ENCODE measurements at places on chromosomes 7 and 10. TPM values are rescaled to one million over a fixed set of nuclear protein-coding genes. Genes with fewer than 3 reads are reported as not detected.

DNA sequence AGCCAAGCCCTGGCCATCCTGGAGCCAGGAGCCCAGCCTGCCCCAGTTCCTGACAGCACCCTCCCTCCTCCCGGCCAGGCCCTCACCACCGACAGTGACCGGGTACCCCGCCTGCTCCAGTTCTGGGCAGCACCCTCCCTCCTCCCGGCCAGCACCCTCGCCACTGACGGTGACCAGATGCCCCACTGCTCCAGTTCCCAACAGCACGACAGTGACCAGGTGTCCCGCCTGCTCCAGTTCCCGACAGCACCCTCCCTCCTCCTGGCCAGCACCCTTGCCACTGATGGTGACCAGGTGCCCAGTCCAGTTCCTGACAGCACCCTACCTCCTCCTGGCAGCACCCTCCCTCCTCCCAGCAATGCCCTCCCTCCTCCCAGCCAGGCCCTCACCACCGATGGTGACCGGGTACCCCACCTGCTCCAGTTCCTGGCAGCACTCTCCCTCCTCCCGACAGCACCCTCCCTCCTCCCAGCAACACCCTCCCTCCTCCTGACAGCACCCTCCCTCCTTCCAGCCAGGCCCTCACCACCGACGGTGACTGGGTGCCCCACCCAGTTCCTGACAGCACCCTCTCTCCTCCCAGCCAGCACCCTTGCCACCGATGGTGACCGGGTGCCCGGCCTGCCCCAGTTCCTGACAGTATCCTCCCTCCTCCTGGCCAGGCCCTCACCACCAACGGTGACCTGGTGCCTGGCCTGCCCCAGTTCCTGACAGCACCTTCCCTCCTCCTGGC, 40.3 kb downstream of the VIPR2 start:
- DNase-seq, result peak; percentile 72

DNA sequence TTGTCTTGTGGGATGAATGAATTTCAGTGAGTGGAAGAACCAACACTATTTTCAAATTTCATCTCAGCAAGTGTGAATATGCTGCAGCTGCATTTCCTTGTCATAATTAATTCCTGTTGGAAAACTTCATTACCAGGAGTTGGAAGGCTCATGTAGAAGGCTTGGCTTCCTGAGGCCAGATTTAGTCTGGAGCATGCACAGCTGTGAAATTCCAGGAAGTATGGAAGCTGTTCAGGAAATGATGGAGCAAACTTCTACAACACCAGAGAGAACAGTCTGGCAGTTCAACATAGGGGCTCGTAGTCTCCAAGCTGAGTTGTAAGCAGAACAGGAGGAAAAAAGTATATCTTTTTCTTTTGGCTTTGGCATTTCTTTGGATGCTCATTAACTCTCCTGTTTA, 1439.9 kb upstream of the CELF2 start:
- no peak for DNase-seq

GRCh38 chr10:119007211-119007574, 22.3 kb upstream of the NANOS1 start:
- no peak for DNase-seq

GRCh38 chr7:135385209-135385608, 124.7 kb downstream of the CNOT4 start:
- DNase-seq, result no peak

GRCh38 chr7:69105092-69105491, 493.2 kb upstream of the AUTS2 start:
- DNase-seq, result no peak

DNA sequence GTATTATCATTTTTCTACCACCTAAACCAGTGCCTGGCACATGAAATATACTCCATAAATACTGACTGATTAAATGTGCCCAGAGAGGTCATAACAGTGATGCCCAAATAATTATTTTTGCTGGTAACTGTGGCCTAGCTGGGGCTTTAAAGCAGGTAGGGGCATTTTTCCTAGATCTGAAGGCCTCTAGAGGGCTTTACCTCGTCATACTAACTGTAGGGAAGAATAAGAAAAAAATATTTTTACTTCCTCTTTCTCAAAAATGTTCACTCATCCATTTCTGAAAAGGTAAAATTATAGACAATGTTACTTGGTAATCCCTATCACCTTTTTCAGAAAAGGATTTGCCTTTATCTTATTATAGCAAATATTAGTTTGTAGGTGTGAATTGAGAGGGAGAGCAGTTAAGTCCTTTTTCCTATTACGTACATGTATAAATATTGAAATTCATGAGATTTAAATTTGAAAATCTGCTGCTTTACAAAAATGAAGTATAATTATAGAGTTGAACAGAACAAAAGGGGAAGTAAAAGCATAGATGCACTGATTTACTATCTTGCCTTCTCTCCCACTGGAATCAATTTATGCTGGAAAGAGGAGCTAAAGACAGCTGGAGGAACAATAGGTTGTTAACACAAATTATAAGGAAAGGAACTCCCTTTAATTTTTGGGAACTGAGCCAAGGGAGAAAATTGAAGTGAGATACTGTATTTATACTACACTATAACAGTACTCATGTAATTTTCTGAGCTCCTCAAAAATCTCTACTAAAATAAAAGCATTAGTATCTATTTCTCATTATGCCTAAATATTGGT, 71.5 kb upstream of the NOBOX start:
- DNase-seq, result no peak

DNA sequence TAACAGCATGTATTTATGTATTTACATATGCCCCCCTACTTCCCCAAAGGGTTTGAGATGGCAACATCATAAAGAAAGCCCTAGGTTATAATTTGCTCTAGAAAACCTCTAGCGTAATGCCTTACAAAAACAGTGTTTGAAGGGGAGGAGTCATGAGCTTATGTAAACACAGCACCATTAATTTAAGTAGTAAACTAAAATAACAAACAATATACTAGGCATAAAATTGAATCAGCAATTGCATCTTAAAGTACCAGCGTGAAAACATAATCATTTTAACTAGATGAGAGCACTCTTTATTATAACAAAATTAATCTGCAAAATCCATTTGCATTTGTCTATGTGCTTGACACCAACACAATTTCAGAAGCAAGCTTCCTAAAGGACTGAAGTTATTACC, 507.2 kb upstream of the NRP1 start:
- DNase-seq, result no peak

GRCh38 chr7:87100326-87100725, 40.9 kb upstream of the ELAPOR2 start:
- no peak for DNase-seq

DNA sequence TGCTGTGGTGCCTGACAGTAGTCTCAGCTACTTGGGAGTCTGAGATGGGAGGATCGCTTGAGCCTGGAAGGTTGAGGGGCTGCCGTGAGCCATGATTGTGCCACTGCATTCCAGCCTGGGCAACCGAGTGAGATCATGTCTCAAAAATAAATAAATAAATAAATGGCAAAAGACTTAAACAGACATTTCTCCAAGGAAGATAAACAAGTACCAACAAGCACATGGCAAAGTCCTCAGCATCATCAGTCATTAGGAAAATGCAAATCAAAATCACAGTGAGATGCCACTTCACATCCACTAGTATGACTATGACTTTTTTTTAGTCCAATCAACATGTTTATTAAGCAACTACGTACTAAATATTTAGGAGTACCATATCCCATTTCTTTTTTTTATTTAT, 21.3 kb upstream of the KPNA7 start:
- DNase-seq, result no peak

DNA sequence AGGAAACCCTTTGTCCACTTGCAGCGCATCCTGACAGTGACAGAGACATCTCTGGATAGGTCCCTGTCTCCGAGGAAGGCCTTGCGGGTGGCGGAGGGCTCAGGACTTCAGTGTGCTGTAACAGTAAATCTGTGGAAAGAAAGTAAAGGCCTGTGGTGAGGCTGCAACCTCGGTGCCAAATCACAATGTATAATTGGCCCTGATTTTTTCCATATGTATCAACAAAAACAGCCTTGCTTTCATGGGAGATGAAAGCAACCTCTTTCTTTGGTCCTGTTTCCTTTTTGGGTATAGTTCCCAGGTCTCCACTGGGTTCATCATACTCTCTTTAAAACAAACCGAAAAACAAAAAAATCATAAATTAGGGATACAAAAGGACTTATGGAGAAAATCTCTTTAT, 110.9 kb upstream of the BMPER start:
- DNase-seq, result no peak

DNA sequence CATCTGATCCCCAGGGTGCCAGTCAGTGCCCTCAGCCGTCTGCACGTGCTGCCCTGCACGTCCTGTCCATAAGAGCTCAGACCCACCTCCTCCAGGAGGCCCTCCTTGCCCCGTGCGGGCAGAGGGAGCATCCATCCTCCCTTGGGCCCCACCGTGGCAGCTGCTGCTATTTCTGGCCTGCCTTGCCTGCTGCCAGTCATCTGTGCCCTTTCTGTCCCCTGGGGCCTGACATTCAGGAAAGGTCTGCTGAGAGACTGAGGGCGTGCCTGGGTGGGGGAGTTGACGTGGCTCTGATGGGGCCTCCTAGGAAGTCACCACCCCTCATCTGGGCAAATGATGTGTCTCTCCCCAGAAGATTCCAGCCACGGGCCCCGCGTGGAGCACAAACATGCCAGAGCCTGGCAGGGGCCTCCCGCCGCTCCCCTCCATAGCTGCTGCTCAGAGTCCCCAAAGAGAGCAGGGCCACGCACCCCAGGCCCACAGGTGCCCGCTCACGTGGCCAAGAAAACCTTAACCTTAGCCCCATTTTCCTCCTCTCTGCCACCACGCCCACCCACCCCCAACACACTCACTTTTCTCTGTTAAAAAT, 21.8 kb downstream of the DPYSL4 start:
- peak; percentile 60 for DNase-seq

Gene GRM3
- polyA plus RNA-seq, result 0.25 TPM

Gene HOGA1
- 2.2 TPM for polyA plus RNA-seq

- no peak for DNase-seq
Observed at GRCh38 chr10:31720546-31720945, 208.1 kb downstream of the ARHGAP12 start.

GRCh38 chr7:22486597-22486996, 13.4 kb downstream of the STEAP1B start:
- DNase-seq, result no peak

Gene PPP1R3C
- 237 TPM for polyA plus RNA-seq

GRCh38 chr10:102434394-102435132, 2.2 kb upstream of the CUEDC2 start:
- DNase-seq, result no peak

DNA sequence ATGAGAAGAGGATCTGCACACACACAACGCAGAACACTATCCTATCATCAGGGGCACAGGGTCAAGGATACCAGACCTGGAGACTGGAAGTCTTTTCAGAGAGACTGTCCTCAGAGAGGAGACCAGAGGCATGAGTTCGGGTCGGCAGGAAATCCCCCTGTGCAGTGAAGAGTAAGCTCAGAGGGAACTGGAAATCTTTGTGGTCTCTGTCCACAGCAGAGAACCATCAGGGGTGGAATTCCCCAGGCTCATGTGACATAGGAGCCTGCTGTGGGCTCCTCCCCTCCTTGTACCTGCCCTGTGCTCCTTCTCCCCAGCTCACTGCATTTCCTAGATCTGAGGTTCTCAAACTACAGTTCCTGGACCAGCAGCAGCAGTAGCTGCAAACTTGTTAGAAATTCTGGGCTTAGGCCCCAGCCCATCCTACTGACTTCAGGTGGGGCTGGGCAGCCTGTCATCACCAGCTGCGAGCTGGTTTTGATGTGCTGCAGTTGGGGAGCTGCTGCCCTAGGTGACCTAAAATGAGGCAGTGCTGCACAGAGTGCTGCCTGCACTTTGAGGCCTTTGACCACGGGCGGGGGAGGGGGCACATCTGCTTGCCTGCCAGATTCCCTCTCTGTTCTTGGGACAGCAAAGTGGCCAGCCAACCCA, 2.4 kb downstream of the ZMIZ2 start:
- DNase-seq, result no peak

Gene COBL
- 5.9 TPM for polyA plus RNA-seq

- no peak for DNase-seq
Observed at GRCh38 chr10:91930939-91931338, 7.4 kb downstream of the BTAF1 start.

Gene TBX20
- polyA plus RNA-seq, result 0.09 TPM

DNA sequence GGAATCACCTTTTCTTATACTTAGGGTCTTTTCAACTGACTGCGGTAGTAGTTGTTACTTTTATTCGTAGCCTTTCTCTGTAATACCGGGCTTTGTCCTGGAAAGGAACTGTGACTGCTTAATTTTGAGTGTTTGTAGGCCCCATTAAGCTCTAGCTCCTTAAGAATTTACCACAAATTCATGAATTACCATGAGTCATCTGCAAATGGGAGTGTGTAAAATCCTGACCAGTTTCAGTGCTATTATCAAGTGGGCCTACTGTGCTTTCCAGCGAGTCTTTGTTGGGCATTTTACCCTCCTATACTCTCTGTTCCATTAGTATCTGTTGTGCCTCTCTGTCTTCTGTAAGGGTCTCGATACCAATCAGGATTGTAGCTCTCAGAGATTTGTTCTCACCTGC, 49.7 kb downstream of the ZMYND11 start:
- no peak for DNase-seq

Gene SVOPL
- polyA plus RNA-seq, result 1.9 TPM

Gene NPY
- not detected for polyA plus RNA-seq

DNA sequence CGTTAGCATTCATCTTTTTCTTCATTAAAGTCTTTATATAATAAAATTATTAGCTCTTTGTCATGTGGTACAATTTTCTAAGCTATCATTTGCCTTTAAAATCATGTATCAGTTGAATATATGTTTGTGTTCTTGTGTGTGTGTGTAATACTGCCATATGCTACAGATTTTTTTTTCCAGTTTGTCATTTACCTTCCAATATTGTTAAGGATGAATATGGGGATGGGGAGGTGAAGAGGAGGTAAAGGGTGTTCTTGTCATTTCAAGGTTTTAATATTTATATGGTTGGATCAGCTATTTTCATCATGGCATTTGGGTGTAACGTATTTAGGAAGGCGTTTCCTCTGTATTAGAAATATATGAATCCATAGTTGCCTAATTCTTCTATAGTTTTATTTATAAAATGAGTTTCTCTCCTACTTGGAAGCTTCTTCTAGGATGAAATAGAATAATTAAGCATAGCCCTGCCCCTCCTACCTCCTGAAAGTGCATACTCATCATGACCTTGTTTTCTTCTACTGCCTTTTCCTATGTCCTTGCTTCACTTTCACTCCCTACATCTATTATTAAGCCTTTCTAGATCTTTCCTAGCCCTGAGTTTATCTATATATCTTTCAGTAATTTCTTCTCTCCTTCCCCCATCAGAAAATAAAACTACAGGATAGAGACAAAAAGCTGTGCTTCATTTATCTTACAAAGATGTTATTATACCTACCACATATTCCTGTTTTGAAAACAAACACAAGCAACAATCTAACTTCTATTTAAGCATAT, 25.1 kb downstream of the RAB18 start:
- no peak for DNase-seq

GRCh38 chr10:126209451-126209850, 178.8 kb downstream of the ADAM12 start:
- no peak for DNase-seq

- no peak for DNase-seq
Observed at GRCh38 chr7:133609806-133610205, 356.9 kb downstream of the EXOC4 start.

DNA sequence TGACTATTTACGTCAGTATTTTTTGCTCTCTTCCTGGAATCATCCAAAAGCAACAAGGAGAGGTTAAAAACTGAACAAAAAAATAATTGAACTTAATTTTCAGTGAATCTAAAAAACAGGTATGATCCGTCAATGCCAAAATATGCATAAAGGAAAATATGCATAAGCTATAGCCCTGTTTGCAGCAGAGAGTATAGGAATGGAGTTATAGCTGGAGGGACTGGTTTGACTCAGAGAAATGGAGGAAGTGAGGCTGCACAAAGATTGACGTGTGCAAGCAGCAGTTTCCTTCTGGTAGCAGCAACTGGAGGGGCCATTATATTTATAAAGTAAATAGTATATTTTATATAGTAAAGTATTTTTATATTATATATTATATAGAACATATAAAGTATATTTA, 37.1 kb downstream of the GNG11 start:
- no peak for DNase-seq

Gene TAS2R3
- polyA plus RNA-seq, result 2.9 TPM

Data from left lung (tissue), 14 donors.